Occipital lobe (tissue), 3 donors: ENCODE measurements at places on chromosomes 1 and 21. TPM values are rescaled to one million over a fixed set of nuclear protein-coding genes. Genes with fewer than 3 reads are reported as not detected.

Gene IL6R
- total RNA-seq = 2.8 TPM

Gene FHAD1
- total RNA-seq = 0.31 TPM

Gene S100A9
- 26.5 TPM for total RNA-seq

Gene NPR1
- total RNA-seq = 0.16 TPM

Gene DNAI4
- 34.9 TPM for total RNA-seq

Gene AVPR1B
- not detected for total RNA-seq

Gene CDC7
- 29.3 TPM for total RNA-seq

Gene MMP23B
- 0.31 TPM for total RNA-seq

Gene LCE1F
- not detected for total RNA-seq

Gene KRTAP13-2
- not detected for total RNA-seq

Gene ACOT11
- total RNA-seq = 1.9 TPM

GRCh38 chr1:201489643-201490261, 17.2 kb downstream of the CSRP1 start:
- no peak for DNase-seq

- no peak for DNase-seq
These were observed 13.6 kb downstream of the ARPC5 start for GRCh38 chr1:183622013-183622412.

DNA sequence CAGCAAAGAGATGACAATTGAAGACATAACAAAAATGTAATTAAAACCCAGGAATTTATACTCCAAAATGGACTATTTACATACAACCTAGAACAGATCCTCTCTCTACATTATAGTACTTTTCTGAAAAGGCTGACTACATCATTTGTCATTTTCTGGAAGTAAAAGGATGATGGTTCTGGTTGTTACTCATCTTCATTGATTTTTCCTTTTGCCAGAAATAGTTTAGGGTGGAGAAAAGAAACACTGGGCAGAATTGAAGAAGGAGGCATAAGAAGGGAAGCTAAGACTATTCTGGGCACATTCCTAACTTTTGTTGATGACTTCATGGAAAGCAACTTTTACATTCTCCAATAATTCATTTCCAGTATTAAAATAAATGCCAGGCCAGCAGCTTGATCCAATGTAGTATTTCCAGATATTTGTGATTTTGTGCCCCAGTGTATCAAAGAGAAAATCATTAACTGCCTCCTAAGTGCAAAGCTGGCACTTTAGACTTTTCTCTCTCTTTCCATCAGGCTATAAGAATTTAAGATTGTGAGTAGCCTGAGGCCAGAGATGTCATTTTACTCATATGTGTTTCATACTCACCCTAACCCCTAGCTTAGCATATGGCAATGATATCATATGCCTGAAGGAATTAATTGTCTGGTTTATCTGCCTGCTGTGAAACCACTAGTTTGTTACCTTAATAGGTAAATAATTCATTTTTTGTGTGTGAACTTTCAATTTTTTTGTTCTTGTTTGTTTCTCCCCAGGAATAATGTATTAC, 369.5 kb upstream of the LYPLAL1 start:
- no peak for DNase-seq

GRCh38 chr21:25562660-25563059, 44.6 kb downstream of the MRPL39 start:
- no peak for DNase-seq

GRCh38 chr1:87941337-87941946, 612.8 kb downstream of the LMO4 start:
- no peak for DNase-seq

DNA sequence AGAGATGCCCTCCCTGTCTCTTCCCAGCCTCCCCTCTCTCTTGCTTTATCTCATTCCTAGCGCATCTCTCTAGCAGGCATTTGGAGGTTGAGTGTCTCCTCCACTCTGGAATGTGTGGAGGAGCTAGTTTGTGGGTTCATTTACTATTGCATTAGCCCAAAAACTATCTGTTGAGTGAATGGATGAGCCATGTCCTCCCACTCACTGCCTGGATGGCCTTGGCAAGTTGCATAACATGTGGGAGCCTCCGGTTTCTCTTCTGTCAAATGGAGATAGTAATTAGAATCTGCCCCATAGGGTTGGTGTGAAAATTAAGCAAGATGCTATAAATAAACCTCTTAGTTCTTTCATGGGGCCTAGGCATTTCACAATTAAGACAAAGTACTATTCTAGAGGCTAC, 181.8 kb downstream of the KAZN start:
- no peak for DNase-seq

DNA sequence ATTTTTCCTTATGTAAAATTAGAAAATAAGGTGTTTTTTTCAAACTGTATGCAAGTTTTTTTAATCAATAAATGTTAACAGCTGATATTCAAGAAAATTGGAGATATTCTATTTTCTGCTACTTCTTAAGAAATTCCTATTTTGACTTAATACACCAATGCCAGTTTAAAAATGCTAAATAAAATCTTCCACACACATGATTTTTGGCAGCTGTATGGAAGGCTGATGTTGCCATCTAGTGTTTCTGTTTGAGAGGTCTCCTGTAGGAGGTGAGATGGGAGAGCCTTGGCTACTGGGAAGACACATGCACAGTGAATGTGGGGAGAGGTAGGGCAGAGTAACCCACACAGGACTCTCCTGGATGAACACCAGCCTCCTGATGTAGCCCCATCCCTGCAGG, 29.2 kb upstream of the OR2B11 start:
- DNase-seq = no peak

- DNase-seq = no peak
These were observed 4.0 kb downstream of the CD247 start for GRCh38 chr1:167514288-167514687.

GRCh38 chr21:26153758-26154157, 16.8 kb downstream of the APP start:
- no peak for DNase-seq

GRCh38 chr1:64572222-64572900, 102.4 kb downstream of the CACHD1 start:
- no peak for DNase-seq

- DNase-seq = no peak
These were observed 141.7 kb upstream of the EDN2 start for GRCh38 chr1:41626146-41626545.

DNA sequence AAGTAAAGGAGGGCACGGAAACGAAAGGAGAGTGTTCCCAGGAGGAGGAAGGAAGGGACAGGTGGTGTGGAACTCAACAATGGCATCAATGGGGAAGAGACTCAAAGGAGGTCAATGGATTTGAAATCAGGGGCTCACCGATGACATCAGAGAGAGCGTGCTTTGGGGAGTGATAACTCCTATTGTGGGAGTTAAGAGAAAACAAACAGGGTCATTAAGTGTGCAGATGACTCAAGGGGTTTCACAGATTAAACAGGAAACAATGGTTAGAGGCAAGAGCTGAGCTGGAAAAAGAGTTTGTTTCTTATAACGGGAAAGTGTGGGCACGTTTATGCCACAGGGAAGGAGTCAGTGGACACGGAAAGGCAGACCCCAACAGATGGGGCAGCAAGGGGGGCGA, 629.1 kb downstream of the SMYD3 start:
- DNase-seq = no peak

GRCh38 chr1:162010175-162010506, 13.5 kb downstream of the OLFML2B start:
- DNase-seq = no peak

- DNase-seq = no peak
These were observed 25.3 kb upstream of the ATP5PO start for GRCh38 chr21:33940881-33941245.

GRCh38 chr1:229843627-229844238, 217.7 kb downstream of the URB2 start:
- DNase-seq = no peak

DNA sequence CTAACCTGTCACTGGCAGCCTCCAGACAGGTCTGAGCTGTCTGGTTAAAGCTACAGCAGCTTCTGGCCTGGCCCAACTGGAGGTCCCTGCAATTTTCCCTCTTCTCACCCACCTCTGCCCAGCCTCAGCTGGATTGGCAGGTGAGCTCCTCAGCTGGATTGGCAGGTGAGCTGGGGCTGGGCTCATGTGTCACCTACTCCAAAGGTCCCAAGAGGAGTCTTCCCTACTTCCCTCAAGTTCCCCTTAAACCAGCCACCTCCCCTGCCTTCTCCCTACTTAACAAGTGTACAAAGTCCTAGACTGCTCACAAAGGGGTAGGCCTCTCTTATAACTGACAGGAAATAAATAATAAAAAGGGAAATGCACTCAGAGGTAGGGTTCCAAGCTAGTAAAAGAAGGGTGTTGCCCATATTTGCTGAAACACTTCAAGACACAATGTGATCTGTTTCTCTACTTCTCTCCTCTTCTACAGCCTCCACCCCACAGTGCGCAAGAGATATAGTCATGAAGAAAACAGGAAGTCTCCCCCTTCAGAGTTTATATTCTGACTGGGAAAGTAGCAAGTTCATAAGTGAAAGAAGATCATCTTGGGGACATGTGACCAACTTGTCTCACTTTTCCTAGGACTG, at the start of gene GPA33:
GPA33 (minus strand) TSS at position 64 of the 629 bp plus-strand sequence. CDS start 90 bp downstream, outside the sequence.
- DNase-seq = no peak

- DNase-seq = no peak
These were observed 726.5 kb downstream of the PTPRU start for GRCh38 chr1:29962831-29963247.

DNA sequence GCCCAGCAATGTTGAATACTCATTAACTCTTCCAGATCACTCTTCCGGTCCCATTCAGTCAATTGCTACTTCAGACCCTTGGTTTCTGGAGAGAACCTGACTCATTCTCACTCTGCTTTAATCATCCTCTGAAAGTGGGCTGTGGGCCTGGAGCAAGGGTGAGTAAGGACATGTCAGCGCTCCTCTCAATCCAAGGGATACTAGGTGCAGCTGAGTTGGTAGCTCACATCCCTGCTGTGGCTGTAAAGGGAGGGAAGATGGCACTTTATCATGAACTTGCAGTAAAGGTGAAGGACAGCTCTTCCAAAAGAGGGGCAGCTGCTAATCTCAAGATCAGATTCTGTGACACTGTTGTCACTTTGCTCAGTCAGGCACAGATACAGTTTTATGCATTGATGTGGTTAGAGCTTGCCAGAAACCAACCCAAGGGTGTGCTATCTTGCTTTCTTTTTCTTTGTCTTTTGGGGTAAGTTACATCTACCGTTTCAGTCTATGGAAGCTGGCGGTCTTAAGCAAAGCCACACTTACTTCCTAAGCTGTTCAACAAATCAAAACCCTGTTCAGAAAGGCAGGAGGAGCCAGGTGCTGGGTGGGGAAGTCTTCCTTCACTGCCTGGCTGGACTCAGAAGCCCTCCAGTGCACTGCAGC, 26.5 kb upstream of the NTPCR start:
- no peak for DNase-seq

DNA sequence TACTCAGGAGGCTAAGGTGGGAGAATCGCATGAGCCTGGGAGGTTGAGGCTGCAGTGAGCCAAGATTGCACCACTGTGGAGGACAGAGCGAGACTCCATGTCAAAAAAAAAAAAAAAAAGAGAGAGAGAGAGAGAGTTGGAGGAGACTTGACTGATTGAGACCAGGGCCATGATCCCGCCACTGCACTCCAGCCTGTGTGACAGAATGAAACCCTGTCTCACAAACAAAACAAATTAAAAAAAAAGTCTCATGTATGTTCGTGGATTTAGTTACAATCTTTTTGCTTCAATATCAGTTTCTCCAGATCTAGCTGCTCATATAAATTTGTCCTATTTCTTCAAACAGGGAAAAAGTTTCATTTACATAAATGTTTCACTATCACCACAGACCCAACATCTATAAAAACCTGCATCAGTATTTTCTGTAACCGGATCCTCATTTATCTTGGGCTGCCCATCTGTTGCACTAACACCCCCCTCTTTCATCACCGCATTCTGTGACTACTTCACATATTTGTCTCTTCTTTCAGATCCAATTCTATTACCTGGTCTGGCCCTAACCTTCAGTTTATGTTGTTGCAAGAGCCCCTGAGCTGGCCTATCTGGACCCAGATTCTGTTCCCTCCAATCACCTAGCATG, 127.0 kb downstream of the GREM2 start:
- DNase-seq = no peak

DNA sequence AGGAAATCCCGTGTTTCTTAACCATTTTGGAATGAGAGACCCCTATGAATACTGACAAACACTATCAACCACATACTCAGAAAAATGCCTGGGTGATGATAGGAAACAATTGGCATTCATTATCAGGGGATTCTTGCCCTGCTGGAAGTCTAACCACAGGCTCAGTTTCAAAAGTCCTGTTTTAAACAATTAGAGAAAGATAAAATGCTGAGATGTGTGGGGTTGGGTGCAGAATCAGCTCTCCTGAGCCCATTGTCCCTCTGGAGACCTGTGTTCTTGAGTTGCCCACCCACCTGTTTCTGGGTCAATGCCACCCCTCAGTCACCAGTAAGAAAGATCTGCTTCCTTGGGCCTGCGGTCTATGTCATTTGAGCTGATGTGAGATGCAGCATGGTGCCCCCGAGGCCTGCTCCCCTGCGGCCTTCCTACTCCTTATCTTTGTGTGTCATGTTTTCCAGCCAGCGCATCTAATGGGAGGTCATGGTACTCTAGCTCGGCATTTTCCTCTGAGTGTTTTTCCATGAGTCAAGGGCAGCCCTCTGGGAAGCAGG, 130.3 kb upstream of the PLXNA2 start:
- DNase-seq = no peak

GRCh38 chr21:28683982-28684752, 308.5 kb downstream of the LTN1 start:
- no peak for DNase-seq

DNA sequence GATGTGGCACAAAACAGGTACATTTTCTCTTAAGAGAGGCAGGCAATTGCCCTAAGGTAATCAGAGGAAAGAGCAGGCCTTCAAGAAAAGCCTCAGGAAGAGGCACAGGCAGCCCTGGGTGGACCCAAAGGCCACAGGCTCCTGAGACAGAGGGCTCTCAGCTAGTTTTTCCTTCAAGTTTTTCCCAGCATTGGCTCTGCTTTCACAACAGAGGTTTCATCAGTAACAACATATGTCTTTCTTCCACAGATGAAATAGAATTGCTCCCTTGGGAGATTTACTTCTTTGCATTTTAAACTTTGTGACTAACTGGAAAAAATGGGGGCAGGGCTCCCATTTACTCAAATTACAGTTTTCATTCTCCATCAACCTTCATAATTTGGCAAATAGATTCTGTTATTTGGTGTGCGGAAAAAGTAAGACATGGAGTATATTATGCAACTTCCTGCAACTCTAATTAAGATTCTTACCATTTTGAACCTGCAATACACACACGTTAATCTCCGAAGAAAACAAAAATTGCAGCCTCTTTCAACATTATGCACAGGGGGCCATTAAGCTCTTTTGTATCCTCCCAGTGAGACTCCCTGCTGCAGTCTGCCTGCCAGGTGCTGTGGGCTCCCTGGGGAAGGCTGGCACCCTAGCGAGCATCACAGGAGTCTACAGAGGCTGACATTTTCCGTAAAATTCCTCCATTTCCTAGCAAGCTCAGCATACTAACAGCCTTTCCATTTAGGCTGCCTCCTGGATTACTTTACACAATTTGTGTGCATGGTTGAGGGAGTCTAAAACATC, 282.3 kb downstream of the USH2A start:
- no peak for DNase-seq
